Natural killer cell (primary cell): ENCODE measurements at places on chromosomes 7 and 10.
A peak's percentile ranks its signal among the peaks of the same experiment; 100 is the strongest.

DNA sequence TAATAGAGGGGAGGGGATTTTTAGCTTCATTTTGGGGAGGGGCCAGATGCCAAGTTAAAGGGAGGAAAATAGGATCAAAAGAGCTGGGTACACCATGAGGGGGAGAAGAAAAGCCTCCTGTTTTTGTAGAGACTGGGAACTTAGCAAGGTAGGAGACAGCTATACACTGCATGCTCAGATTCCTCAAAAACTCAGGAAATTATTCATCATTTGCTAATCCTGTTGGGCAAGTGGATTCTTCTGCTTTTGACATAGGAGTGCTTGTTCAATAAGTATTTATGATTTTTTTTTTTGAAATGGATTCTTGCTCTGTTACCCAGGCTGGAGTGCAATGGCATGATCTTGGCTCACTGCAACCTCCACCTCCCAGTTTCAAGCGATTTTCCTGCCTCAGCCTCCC is 73.4 kb downstream of the LYZL2 start:
- DNase-seq = no peak

GRCh38 chr10:33234831-33235237 is 99.6 kb downstream of the NRP1 start:
- DNase-seq = no peak

GRCh38 chr7:100200693-100201092 is 19.1 kb upstream of the PVRIG start:
- DNase-seq = no peak

GRCh38 chr10:88923520-88923919 is 29.1 kb downstream of the ACTA2 start:
- DNase-seq = no peak

GRCh38 chr7:80468931-80469714 is 42.7 kb downstream of the GNAT3 start:
- no peak for DNase-seq

DNA sequence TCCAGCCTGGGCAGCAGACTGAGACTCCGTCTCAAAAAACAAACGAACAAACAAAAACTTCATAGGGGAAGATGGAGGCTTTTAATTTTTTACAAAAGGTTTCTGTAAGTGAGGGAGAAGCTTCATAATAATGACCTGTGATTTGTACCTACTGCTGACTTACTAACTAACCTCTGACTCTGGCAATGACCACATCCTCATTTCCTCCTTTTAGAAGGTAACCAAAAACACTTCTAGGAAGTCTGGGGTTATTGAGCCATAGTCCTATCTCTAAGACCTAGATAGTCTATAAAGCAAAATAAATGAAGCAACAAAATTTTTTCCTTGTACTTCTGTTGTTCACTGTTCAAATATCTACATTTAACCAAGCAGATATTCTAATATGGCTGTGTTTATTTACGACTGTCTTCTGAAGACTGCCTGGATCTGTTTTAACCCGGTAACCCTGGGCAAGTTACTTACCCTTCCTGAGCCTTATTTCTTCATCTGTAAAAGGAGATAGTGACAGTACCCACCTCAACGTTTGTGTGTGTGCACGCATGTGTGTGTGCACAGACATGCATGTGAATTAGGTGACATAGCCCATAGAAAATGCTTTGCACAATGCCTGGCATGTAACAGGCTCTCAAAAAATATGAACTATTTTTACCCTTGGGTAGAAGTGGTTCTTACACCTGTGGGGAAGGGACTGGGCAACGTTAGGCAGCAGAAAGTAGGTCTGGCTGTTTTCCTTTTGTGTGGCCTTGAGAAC is 30.8 kb upstream of the SMNDC1 start:
- DNase-seq = no peak

DNA sequence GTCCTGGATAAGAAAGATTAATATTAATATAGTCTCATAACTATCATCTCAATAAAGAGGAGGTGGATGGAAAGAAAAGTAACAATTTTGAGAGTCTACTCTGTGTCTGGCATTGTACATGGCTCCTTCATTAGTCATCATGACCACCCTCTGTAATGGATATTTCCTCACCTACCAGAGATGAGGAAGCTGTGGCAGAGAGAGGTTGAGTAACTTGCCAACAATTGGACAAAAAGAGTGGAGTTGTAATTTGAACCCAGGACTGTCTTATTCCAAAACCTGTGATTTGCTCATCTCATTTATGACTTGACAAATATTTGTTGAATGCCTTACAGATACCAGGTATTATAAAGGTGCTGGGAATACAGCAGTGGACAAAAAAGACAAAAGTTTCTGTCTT is 2.1 kb upstream of the IDE start:
- no peak for DNase-seq

GRCh38 chr7:140537750-140538482 is 58.6 kb upstream of the MKRN1 start:
- DNase-seq = no peak

DNA sequence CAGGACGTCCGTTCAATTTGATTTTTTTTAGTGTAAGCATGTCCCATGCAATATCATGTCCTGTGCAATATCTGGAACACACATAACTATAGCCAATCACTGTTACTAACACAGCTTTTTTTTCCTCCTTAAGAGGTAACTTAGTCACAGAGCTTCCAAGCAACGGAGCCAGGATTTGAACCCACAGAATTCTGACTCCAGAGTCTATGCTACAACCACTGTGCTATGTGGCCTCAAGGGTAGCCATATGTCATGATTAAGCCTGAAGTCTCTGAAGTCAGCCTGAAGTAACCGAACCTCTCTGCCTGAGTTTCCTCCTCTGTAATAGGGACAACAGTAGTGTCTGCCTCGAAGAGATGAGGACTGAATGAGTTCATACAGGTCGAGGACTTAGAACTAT is 42.2 kb upstream of the TCF7L2 start:
- DNase-seq = no peak

DNA sequence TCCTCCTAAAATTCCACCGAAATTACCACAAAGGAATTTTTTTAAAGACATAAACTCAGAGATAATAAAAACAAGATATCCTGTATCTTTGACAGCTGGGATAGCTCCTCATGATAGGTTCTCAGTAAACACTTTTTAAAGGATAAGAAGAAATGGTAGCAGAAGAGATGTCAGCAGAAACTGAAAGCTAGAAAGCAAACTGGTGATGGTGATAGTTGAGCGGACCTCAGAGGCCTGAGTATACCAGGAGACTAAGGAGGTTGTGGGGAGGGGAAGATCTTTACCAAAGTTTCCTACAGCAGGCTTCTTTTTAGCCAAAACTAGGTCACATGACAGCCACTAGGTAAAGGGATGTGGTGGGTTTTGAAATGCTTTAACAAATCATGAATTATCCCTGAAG is 22.5 kb downstream of the PCGF5 start:
- DNase-seq = no peak

DNA sequence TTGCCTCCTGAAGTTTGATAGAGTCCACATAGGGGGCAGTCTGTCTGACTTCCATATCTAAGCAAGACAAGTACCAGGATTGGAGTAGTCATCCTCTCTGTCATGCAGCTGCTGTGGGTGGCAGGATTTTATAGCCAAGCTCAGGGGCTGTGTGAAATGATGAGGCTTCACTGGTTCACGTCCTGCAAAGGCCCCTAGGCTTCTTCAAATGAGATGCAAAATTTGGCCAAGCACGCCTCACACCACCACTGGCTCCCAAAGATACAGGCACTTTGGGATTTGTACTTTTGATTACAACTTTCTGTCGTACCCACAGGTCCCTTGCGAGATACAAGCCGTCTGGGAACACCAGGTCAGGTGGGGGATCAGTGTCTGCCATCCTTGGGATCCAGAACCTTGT is 67.1 kb downstream of the WDFY4 start:
- DNase-seq = no peak

GRCh38 chr7:157513162-157513621 is 176.4 kb downstream of the DNAJB6 start:
- peak; percentile 6 for DNase-seq

- DNase-seq = no peak
Observed at GRCh38 chr7:143878884-143879283, 23.1 kb downstream of the TCAF1 start.

GRCh38 chr10:191703-192518 is 56.7 kb downstream of the ZMYND11 start:
- DNase-seq = no peak

- peak; percentile 73 for DNase-seq
Observed at GRCh38 chr7:149714910-149715471, 58.4 kb downstream of the ZNF467 start.

- no peak for DNase-seq
Observed at GRCh38 chr10:92207061-92207460, 83.8 kb downstream of the CPEB3 start.

- DNase-seq = no peak
Observed at GRCh38 chr10:76403912-76404311, 972.5 kb downstream of the LRMDA start.

DNA sequence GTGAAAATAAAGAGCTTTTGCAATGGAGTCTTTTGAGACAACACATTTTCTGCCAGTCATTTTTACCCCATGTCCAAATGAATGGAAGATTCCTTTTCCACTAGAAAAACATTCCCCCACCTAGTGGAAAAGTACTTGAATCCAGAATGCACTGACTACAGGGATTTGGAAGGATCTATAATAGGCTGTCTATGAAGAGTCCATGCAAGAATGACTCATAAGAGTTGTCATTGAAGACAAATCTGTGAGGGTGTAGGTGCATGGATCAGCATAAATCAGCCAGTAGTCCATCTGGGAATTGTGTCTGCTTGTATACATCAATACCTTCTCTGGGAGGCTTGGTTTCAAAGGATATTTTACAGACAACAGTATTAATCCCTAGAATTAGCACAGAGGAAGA is 32.5 kb upstream of the TRUB1 start:
- DNase-seq = no peak

DNA sequence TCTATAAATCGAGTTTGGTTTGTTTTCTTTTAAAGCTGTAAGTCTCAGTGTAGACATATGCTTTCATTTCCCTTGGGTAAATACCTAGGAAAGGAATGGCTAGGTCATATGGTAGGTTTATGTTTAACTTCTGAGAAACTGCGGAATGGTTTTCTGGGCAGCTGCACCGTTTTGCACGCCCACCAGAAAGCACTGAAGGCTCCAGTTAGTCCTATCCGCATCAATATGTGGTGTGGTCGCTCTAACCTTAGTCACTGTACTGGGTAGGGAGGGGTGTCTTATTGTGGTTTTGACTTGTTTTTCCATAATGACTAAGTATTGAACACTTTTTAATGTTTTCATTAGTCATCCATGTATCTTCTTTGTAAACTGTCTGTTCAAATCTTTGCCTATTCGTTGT is 279.5 kb upstream of the AKR1E2 start:
- no peak for DNase-seq

DNA sequence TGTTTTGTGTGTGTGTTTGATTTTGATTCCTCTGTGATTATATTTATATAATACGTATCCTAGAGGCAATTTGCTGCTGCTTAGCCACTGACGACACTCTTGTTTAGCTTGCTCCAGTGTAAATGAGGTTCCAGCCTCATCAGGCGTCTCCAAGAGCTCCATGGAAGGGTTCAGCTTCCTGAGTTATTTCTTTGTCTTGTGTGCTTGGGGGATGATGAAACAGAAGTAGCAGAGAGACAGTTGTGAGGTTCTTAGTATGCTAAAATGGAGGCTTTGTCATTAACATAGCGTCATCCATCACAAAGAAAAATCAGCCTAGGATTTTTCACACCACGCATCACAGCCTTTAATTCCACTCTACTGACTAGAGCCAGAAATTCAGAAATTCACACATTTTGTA is 85.1 kb downstream of the KLF6 start:
- DNase-seq = no peak
